ENCODE measurements at places on chromosomes 4 and X. TPM values are rescaled to one million over a fixed set of nuclear protein-coding genes. Genes with fewer than 3 reads are reported as not detected.

RENBP gene
- polyA plus RNA-seq: 2.5 TPM

CXXC4 gene
- polyA plus RNA-seq: 127 TPM

MAGEC1 gene
- not detected for polyA plus RNA-seq

RAB39B gene
- 26.2 TPM for polyA plus RNA-seq

TEX13B gene
- polyA plus RNA-seq: not detected
